ENCODE measurements at places on chromosomes 6 and 20.

- no peak for DNase-seq
Measured at GRCh38 chr6:53894091-53894490, 99.3 kb downstream of the LRRC1 start.

GRCh38 chr20:9412309-9412708 lies 102.1 kb upstream of the LAMP5 start:
- DNase-seq = no peak

GRCh38 chr6:152300517-152300916 lies 336.6 kb downstream of the SYNE1 start:
- no peak for DNase-seq

DNA sequence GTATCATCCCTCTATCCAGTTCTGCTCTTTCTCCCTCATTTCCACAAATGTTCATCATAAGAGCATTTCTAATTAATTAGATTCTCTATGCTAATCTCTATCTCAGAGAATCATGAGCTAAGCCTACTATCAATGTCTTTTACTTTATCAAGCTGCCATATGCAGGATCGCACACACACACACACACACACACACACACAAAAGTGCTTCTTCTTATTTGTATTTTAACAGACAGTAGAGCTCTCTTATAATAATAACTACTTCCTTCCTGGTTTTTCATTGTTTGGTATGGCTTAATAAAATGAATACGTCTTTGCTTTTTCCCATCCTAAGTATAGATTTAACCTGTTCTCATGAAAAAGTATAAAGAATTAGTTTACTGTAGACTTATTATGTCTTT lies 170.2 kb downstream of the HAO1 start:
- no peak for DNase-seq

DNA sequence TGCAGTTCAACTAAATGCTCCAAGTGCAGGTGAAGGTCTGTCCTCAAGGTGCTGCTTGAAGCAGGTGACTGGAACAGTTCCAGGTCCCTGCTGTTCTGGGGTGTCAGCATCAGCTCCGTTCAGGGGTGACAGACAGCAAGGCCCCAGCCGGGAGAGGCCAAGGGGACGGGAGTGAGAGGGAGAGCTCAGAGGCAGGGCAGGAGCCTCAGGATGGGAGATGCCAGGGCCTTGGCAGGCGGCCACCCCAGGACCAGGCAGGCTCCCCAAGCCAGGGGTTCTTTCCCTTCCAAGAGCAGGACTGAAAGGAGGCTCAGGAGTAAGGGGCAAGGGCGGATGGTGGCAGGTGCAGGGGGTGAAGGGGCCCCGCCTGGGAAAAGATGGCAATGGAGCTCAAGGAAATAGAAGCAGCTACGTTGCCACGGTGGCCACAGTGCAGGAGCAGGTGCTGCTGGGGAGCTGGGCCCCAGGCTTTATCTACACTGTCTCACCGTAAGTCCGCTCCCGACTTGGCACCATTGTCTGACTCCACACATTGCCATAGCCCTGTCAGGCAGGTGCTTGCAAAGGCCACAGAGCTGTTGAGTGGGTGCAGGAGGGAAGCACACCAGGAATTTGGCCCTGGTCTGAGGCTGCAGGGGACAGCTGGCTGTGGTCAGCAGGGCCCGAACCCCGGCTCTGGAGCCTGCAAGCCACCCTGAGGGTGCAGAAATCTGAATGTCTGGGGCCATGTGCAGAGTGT lies 43.1 kb downstream of the ERMARD start:
- DNase-seq = no peak

DNA sequence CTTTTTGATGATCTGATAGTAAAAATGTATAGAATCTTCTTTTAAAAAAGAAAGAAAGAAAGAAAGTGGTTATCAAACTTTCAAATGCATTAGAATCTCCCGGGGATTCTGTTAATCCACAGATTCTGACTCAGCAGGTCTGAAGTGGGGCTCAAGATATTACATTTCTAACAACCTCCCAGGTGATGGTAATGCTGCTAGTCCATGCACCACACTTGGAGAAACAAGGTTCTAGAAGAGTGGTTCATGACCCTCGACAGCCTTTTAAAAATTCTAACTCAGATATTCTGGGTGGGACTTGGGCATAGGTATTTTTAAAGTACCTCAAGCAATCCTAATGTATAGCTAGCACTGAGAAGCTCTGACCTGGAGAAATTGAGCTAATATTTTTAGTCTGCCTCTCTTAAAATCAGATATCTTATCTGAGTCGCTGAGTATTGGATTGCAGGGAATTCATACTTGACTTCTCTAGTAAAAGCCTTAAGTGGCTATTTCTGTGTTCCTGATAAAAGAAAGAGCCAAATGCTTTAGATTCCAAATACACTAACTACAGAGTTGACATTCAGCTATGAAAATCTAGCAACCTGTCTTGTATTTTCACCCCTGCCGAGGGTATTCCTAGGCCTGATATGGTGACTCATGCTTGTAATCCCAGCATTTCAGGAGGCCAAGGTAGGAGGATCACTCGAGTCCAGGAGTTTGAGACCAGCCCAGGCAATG lies 252.4 kb downstream of the PHACTR1 start:
- DNase-seq = no peak

GRCh38 chr20:58218665-58219341 lies 9.7 kb downstream of the ANKRD60 start:
- no peak for DNase-seq

GRCh38 chr20:44810061-44810390 lies 320 bp downstream of the RIMS4 start:
- DNase-seq = no peak

DNA sequence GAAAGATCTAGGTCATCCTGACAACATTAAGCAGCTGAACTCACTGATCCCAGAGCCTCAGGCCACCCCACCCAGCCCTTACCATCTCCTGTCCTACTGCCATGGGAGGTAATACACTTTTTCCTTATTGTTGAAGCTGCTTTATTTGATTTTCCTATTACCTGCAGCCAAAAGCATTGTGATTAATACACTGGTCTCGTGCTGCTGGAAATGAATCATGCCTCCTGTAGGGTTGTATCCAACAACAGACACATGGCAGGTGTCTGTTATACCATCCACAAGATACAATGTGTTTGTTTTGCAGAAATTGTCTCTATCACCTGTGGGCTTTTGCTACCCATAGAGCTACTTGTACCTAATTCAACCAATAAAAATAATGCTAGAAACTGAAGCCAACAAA lies 34.2 kb downstream of the MYLIP start:
- no peak for DNase-seq

DNA sequence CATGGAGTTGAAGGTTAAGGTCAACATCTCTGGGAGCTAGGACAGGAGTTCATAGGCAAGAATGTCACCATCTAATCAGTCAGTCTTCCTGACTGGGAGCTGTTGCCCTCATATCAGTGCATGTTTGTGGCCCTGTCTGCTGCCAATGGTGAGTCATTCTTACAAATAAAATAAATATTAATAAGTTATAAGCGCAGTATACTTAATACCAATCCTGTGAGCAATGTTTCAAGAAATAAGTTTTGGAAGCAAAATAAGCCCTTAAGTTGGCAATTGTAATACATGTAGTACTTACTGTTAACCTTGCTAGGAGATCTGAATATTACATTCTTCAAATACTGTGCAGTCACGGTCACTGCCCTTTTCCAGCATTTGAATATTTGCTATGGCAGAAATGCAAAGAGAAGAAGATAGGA lies 20.2 kb upstream of the MDGA1 start:
- no peak for DNase-seq

Data from CD4-positive, alpha-beta T cell (primary cell).